Kidney glomerular epithelial cell (primary cell): ENCODE measurements at places on chromosomes 16 and 17.

- no peak for DNase-seq
These were observed 3.2 kb upstream of the IL17C start for GRCh38 chr16:88634994-88635670.

DNA sequence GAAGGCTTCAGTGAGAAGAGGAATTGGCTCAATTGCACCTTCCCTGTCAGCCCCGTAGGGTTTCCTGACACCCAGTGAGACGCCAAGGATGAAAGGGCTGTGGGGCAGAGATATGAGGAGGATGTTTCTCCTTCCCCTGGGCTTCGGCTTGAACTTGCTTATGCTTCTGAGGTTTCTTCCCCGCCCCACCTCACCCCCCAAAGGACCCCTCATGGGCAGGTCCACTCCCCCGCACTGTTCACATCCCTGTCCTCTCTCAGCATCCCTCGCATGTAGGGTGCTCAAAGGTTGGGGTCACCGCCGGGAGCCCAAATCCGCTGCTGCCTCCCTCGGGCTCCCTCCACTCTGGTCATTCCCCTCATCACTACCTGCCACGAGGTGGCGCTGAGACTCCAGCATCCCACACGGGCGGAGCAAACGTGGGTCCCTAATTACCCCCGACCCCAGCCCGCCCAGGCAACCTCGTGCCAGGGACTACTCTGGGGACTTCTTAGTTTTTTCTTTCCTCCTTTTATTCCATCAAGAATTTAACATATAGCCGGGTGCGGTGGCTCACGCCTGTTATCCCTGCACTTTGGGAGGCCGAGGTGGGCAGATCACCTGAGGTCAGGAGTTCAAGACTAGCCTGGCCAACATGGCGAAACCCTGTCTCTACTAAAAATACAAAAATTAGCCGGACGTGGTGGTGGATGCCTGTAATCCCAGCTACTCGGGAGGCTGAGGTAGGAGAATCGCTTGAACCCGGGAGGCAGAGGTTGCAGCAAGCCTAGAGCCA, 3.3 kb upstream of the TRARG1 start:
- peak; percentile 27 for DNase-seq

DNA sequence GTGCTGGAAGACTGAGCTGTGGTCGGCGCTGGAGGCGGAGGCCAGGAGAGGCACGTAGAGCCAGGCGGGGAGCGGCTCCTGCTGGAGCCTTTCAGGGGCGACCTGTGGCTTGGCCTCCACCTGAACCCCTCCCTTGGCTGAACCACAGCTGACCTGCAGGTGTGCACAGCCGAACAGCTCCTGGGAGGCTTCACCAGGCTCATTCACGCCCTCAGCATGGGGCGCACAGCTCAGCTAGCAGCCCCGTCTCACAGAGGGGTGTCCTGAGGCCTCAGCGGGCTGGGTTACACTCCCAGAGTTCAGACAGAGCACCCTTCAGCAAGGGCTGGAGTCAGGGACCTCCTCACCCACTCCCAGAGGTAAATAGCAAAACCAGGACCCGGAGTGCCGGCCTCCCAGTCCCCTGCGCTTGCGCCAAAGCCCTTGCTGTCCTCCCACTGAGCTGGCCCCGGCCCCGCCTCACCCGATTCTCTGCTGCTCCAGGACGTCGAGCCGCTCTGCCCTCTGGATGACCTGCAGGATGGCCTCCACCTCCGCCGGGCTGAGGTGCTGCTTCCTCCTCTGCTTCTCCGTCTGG, 31.7 kb downstream of the RPH3AL start:
- no peak for DNase-seq

GRCh38 chr17:44733753-44734152, 25.0 kb upstream of the ADAM11 start:
- DNase-seq, result no peak

DNA sequence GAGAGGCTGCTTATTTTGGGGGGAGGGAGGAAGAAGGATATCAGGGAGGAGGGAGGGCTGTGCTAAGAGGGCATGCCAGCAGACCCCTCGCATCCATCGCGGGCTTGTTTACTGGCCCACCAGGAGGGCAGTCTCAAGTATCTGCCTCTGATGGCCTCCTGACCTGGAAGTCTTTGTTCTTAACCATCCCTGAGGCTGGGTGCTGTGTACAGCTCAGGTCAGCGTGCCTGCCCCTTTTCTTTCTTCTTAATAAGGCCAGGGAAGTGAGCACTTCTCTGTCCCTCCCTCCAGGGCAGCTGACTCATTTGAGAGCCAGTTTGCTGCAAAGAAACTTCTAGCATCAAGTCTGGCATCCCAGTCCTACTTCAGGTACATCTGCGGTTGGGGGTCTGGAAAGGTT, 157.0 kb downstream of the CCDC182 start:
- peak; percentile 2 for DNase-seq

DNA sequence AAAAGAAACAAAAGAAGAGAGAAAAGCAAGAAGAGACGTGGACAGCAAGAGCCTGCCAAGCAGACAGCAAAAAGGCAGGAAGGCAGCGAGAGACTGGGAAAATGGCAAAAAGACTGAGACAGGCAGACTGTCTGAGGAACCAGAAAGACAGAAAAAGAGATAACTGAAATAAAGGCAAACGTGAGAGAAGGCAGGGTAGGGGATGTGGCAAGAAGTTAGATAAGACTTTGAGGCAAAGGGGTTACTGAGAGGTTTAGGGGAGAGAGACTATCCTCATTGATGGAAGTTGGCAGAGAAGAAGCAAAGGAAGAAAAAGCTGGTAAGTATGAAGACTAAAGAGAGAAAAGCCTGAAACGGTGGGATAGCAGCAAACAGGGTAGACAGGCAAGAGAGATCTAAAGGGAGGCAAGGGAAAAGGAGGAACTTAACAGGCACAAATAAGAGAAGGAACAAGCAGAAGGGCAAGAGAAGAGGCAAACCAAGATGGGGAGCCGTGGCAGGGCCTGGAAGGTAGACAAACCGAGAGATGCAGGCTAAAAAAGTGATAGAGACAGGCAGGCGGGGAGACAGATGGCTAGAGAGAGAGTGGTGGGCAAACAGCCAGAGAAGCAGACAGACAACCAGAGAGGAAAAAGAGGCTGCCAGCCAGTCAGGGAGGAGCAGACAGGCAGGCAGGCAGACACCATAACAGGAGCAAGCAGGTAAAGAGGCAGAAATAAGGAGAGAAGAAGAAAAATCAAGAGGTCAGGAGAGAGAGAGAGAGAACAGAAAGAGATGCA, 7.1 kb upstream of the CHD3 start:
- DNase-seq, result no peak

DNA sequence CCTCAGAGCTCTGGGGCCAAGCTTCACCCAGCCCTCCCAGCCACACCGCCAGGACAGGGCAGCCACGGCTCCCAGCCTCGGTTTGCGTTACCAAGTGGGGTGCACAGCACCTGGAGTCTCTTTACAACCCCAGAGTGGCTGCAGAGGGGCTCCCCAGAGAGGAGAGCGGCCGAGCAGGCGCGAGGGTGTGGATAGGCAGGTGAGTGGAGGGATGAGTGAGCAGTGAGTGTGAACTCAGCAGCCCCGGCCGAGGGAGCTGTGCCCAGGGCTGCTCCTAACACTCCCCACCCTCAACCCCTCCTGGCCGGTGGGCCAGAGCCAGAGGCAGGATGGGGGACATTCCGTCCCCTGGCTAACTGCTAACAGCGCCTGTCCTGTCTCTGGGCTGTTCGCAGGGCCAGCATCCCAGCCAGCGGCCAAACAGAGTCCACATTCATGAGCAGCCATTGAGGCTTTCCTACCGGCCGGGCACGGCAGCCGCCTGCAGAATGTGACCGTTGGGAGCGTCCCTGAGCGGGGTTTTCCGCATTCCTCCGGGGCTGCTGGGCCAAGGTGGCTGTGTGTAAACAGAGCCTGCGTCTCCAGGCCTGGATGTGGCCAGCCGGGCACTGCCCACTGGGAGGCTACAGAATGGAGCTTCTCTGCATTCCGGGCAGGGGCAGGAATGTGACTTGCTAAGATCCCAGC, 5.3 kb downstream of the ZNF469 start:
- peak; percentile 64 for DNase-seq

- no peak for DNase-seq
These were observed at the start of gene FN3K for GRCh38 chr17:82734987-82735866. FN3K (plus strand) TSS chr17:82735615; CDS start chr17:82735637, 22 bp downstream.

- DNase-seq, result no peak
These were observed 3.5 kb upstream of the TRIM47 start for GRCh38 chr17:75881678-75882454.

GRCh38 chr17:63437287-63438091, 8.6 kb downstream of the CYB561 start:
- DNase-seq, result no peak

- no peak for DNase-seq
These were observed 44.1 kb upstream of the EMP2 start for GRCh38 chr16:10624527-10624926.

DNA sequence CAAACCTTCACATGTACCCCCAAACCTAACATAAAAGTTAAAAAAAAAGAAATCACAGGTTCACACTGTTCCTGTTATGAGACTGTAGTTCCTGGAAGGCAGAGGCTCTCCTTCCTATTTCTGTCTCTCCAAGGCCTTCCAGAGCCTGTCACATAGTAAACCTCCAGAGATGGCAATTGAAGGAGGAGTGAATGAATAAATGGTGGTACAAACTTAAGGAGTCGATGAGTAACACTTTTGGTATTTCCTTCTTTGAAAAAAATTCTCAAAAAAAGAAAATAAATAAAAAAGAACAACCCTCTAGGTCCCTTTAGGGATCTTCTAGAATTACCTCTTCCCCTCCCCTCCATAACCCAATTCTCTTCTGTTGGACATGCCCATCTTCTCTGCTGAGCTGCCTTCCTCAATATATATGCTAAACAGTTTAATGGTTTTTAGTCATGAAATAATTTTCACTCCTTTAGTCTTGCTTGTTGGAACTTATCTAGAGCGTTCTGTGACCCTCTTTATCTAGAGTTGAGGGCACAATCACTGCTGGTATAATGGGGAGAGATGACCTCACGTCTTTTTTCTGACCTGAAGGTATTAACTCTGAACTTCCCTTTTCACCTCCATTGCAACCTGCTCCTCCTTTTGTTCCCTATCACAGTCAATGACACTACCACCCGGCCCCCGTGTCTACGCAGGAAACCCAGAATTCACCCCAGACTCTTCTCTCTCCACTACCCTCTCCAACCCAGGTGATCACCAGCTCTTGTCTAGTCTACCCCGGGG, 1.7 kb upstream of the TAF15 start:
- DNase-seq, result peak; percentile 46

DNA sequence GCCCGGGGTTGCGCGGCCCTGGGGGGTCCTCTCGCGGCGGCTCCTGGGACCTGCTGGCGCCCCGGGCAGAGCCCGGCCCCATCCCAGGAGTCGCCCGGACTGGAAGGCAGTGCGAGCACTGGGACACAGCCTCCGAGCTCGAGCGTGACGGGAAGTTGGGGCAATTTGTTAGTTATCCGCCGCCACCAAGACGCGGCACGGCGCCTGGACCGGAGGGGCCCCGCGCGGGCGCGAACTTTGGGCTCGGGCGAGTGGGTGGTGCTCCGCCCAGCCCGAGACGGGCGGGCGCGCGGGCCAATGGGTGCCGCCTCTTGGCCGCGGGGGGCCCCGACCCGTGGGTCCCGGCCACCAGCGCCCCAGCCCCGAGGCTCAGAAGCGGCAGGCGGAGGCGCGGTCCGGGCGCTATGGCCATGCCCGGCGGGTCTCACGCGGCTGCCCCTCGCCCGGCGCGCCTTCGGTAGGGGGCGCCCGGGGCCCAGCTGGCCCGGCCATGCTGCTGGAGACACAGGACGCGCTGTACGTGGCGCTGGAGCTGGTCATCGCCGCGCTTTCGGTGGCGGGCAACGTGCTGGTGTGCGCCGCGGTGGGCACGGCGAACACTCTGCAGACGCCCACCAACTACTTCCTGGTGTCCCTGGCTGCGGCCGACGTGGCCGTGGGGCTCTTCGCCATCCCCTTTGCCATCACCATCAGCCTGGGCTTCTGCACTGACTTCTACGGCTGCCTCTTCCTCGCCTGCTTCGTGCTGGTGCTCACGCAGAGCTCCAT, at the start of gene ADORA2B:
ADORA2B (plus strand) TSS at position 372 of the 768 bp plus-strand sequence; CDS start at position 491, 119 bp downstream.
- DNase-seq, result peak; percentile 35

GRCh38 chr17:2906901-2907300, 110.7 kb downstream of the RAP1GAP2 start:
- peak; percentile 31 for DNase-seq

DNA sequence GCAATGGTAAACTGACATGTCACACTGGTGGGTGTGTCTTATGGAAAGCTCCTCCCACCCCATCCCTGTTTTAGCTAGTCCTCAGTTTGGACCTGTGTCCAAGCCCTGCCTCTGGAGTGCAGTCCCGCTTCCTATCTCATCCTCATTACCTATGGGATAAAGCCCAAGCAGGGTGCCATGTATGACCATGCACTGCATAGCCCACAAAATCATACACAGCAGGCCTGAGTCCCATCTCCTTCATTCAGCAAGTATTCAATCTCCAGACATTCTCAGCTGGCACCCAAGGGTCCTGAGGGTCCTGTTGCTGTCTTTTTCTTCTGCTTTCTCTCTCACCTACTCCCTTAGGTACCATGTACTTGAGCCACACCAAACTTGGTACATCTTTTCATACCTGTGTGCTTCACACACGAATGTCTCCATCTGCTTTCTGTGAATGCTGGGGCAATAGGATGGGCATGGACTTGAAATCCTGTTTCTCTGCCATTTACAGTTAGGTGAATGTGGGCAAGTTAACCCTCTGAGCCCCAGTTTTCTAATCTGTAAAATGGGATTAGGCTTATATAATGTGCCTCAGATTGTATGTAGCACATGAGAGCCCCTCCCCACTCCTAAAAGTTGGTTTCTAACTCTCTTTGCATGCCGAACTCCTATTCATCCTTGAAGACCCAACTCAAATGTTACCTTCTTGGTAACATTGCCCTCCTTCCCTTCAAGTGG, 28.5 kb downstream of the TNS4 start:
- no peak for DNase-seq

DNA sequence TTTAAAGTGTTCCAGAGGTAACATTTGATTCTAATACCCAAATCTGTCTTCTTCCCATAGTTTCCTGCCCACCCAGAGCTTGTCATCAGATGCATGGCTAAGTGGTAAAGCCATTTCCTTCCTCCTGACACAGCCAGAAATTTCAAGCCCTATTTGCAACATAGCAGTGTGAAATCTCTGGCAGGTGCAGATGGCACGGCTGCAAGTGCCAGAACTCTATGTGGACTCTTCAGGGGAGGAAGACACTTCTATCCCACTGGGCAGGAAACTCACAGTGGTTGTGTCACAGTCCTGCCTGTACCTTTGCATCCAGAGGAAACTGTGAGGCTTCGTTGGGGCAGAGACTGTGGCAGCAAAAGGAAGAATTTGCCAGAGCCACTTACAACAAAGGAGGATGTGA, 13.2 kb downstream of the DYNLRB2 start:
- DNase-seq, result no peak

DNA sequence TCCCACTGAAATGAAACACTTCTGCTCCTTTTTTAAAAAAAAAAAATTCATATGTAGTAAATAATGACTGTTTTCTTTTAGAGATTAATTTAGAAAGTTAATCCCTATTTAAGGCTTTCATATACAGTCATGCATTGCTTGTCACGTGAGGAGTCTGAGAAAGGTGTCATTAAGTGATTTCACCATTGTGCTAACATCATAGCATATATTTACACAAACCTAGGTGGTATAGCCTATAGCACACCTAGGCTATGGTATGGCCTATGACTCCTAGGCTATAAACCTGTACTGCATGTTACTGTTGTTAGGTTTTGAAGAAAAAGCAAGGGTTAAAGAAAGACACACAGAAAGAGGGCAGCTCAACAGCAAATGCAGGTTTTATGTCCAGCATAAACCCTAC, 13.7 kb downstream of the PPY start:
- no peak for DNase-seq

GRCh38 chr16:85484347-85485300, 128.5 kb upstream of the GSE1 start:
- no peak for DNase-seq
